ENCODE measurements at places on chromosomes 13 and 19. TPM values are rescaled to one million over a fixed set of nuclear protein-coding genes. Genes with fewer than 3 reads are reported as not detected.

ZNF529 gene
- total RNA-seq: 7.8 TPM

PRTN3 gene
- total RNA-seq: not detected

DNA sequence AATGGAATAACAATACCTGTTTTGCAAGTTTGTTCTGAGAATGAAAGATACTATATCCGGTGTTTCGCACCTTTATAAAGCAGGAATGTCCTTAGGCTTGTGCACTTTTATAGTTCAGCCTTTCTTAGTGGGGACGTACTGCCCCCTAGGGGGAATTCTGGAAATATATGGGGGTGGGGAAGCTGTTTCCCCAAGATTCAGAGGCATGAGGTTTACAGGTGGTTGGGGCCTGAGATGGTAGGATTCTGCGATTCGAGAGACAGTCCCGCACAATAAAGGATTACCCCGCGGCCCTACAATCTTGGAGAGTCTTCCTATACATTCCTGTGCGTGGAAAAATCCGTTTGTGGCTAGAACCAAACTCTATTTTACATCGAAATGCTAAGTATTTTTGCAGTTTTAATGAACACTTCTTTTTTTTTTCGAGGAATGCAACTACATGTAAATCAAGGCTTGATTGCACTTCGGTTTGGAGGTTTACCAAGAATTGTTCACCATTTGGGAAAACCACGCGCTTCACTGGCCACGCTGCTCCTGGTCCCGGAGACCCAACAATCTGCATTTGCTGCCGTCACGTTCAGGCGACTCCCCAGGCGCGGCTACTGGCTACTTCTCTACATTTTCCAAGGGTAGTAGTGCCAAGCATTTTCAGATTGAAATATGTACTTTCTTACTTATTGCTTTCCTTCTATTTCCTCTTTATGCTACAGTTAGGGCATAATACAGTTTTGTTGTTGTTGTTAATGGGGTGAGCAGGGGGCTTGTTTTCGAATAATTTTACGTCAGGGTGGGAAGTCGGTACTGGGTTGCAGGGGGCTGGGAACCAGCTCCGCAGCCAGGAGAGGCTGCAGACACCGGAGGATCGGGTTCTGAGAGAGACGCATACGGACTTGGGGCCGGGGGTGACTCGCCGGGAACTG is 830 bp downstream of the NEK5 start:
- peak; percentile 81 for DNase-seq

DNA sequence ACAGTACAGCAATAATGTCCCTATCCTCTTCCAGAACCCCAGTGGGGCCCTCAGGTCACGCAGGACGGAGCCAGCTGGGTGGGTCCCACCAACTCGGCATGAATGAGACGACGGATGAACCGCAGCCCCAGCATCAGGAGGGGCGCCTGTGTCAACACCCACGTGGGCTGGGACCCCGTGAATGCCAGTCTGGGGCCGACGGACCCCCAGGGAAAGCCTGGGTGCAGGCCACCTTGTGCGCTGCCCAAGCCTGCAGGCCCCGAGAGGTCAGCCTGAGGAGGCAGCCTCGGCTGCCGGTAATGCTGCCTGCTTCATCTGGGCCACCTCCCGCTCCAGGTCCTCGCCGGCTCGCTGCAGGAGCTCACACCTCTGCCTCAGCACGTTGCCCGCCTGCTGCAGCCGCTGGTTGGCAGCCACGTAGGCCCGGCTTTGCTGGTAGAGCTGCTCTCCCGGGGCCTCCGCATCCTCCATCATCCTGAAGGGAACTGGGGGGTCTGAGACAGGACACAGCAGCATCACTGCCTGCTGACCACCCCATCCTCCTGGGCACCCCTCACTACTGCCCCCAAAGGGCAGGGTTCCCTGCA is 4.2 kb downstream of the C19orf25 start:
- DNase-seq: no peak

ZIC2 gene
- total RNA-seq: 16.8 TPM

DNA sequence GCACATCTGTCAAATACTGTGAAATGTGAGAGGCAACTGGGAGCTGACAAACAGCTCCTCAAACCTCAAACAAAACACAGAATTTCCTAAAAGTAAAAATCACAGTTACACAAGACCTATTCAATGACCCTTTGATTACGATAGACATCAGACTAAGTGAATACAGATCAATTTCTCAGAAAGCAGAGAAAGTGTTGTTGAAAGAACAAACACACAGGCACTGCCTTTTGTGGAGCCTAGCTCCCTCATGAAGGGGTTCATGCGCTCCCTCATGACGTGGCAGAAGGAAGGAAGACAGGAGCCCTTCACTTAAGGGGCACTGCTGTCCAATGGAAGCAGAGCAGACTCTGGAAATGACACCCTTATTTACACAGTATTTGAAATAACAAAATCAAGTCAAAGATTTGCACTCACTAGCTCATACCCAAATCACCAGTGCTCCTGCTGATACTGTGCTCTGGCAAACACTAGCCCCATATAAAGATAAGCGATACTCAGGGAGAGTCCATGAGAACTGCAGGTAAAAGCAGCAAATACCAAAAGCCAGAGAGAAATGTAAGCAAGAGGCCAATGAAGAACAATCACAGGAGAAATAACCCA is 144.9 kb downstream of the KLF12 start:
- no peak for DNase-seq

DNA sequence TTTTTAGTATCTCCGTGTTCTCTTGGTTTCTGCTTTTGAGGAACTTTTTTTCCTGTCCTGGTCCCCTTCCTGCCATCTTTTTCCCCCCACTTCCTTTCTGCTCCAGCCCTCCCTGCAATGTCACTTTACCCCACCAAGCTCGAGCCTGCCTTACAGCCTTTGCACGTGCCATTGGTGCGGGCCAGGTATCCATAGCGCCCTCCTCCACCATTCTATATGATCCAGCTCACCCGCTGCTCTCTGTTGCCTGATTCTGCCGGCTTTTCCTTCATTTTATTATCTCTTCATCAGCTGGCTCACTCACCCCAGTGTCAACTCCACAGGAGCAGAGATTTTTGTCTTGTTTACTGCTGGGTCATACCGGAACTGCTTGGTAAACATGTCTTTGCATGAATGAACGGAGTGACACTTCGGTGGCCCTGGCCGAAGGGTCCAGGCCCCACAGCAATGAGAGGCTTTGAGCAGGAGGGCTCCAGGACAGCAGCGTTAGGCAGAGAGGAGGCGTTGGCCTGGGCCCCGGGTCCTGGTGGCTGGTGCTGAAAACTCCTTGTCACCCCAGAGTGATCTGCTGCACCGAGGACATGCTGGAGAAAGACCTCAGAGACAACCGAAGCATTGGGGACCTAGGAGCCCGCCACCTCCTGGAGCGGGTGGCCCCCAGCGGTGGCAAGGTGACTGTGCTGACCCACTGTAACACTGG is 1.2 kb downstream of the MRI1 start:
- DNase-seq: no peak

- peak; percentile 72 for DNase-seq
Measured at GRCh38 chr13:49669735-49670309, 21.5 kb downstream of the EBPL start.

- DNase-seq: no peak
Measured at GRCh38 chr13:37918116-37918714, 48.6 kb upstream of the TRPC4 start.

TMEM91 gene
- 0.25 TPM for total RNA-seq

DNA sequence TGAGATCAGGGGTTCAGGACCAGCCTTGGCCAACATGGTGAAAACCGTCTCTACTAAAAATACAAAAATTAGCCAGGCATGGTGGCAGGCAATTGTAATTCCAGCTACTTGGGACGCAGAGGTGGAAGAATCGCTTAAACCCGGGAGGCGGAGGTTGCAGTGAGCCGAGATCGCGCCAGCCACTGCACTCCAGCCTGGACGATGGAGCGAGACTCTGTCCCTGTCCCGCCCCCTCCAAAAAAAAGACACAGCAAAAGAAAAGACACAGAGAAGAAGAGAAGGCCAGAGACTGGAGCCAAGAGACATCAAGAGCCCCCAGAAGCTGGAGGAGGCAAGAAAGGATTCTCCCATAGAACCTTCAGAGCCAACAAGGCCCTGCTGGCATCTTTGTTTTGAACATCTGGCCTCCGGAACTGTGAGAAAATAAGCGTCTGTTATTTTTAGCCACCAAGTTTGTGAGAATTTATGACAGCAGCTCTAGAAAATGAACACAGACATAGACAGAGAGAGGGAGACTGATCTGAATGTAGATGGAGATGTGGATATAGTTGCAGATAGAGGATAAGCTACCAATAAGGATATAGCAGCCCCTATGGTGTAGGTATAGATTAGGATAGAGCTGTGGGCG is 25.7 kb upstream of the PNMA8B start:
- DNase-seq: no peak

DNA sequence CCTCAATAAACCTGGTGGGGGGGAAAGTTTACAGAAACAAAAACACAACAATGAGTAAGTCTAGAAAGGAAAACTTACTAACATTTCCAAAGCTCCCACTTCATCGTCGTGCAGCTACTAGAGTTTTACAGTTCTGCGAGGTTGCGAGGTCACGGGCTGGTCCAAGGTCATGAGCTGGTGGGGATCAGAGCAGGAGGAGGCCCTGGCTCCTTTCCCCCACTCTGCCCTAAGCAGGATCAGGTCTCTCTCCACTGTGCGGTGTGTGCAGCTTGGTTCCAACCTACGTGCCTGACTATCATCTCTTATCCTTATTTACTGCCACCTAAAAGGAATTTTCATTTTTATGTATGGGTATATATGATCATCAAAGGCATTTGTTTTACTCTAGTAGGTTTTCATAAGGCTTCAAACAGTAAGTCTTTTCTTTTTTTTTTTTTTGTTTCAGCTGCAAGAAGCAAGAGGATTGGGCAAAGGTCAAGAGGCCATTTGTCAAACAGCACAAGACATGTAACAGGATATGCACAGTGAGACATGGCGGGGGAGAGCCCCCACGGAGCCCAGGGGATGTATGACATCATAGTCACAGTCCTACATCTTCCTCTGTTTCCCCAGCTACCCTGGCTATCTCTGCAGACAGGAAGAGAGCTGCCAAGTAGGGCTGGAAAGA is 76.6 kb upstream of the POMP start:
- no peak for DNase-seq

- DNase-seq: no peak
Measured at GRCh38 chr19:40774916-40775631, at the start of gene MIA. TSS of gene MIA (plus strand) at chr19:40775521. CDS start at chr19:40775543, 22 bp downstream.

- DNase-seq: no peak
Measured at GRCh38 chr19:30719999-30720345, 347.8 kb downstream of the ZNF536 start.

DNA sequence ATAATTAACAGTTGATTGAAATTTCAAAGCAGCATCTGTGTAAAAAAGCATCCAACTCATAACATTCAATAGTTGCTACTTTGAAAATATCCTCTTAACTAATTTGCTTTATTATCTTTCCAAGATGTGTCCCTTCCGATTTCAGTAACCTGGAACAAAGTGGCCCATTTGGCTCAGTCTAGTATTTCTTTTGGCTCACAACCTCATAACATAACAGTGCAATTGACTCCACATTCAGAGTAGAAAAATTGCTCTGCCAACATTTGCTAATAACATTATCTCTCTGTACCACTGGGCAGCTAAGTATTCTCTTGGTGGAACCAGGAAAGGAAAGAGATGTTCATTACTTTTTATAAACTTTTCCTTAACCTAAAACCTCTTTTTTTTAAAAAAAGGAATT is 571.1 kb upstream of the ARGLU1 start:
- peak; percentile 91 for DNase-seq

KIR2DL1 gene
- not detected for total RNA-seq

- DNase-seq: no peak
Measured at GRCh38 chr19:55249841-55250240, 9.0 kb downstream of the PPP6R1 start.

- DNase-seq: no peak
Measured at GRCh38 chr19:15815306-15815705, at the start of gene OR10H1. TSS of gene OR10H1 (minus strand) at chr19:15815664. CDS start at chr19:15808037, 7,627 bp downstream.

- DNase-seq: no peak
Measured at GRCh38 chr13:102869948-102870676, 24.3 kb downstream of the ERCC5 start.

FAM216B gene
- not detected for total RNA-seq

- no peak for DNase-seq
Measured at GRCh38 chr19:29687897-29688728, 22.9 kb downstream of the PLEKHF1 start.

TFDP1 gene
- 23.0 TPM for total RNA-seq

C19orf81 gene
- 10.0 TPM for total RNA-seq

GRCh38 chr13:42275098-42275471 is 3.1 kb downstream of the AKAP11 start:
- DNase-seq: no peak

GRCh38 chr19:39995794-39996193 is 1.1 kb upstream of the ZNF546 start:
- peak; percentile 5 for DNase-seq

ADAMTS10 gene
- total RNA-seq: 14.5 TPM

GRCh38 chr13:75657111-75657510 is 21.0 kb downstream of the LMO7 start:
- no peak for DNase-seq

- DNase-seq: no peak
Measured at GRCh38 chr19:19171821-19172532, 1.9 kb upstream of the MEF2B start.

PIK3R2 gene
- 7.9 TPM for total RNA-seq

ZNF225 gene
- total RNA-seq: 1.3 TPM

DNA sequence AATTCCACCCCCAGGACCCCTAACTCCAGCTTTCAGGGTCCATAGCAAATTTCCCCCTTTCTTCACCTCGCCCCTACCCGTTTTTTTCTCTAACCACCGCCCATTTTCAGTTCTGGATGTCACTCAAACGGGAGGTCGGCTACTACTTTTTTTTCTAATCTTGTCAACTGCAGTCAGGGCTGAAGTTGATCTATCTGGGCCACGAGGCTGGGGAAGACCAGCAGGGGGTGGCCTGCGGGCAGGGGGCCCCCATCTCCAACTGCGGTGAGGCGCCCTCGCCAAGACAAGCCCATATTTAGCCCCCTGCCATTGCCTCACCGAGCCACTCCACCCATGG is 748 bp downstream of the LHFPL6 start:
- no peak for DNase-seq
